Left colon (tissue), 2 donors: ENCODE measurements at places on chromosomes 11 and 22. TPM values are rescaled to one million over a fixed set of nuclear protein-coding genes. Genes with fewer than 3 reads are reported as not detected.

GRCh38 chr11:19407677-19408270 is 167.0 kb upstream of the E2F8 start:
- DNase-seq = no peak

GP1BB gene
- 0.40 TPM for total RNA-seq

- DNase-seq = no peak
Measured at GRCh38 chr11:113417428-113417827, 29.8 kb downstream of the ANKK1 start.

APOBEC3B gene
- total RNA-seq = 34.3 TPM

OR10A2 gene
- not detected for total RNA-seq
